K562 (cell line): ENCODE measurements at places on chromosomes 4 and X. TPM values are rescaled to one million over a fixed set of nuclear protein-coding genes. Genes with fewer than 3 reads are reported as not detected.

The SPANXD gene
- 0.20 TPM in 1 of 2 replicates, not detected in the other for polyA plus RNA-seq

The CDX4 gene
- not detected in 2 replicates for polyA plus RNA-seq

The MGARP gene
- not detected in 2 replicates for polyA plus RNA-seq

The MAGEA4 gene
- 0.60 and 0.70 TPM in 2 replicates for polyA plus RNA-seq

The VCX3A gene
- polyA plus RNA-seq, result 28.0 and 32.7 TPM in 2 replicates

The SASH3 gene
- 0.08 and 0.13 TPM in 2 replicates for polyA plus RNA-seq

The PCDH11X gene
- polyA plus RNA-seq, result not detected in 2 replicates

The BMP15 gene
- polyA plus RNA-seq, result not detected in 2 replicates

The RGS12 gene
- polyA plus RNA-seq, result 4.2 and 5.1 TPM in 2 replicates

The TBX22 gene
- polyA plus RNA-seq, result not detected in 2 replicates

The GAGE12F gene
- 0.54 and 0.77 TPM in 2 replicates for polyA plus RNA-seq

The NUDT6 gene
- 13.0 and 13.4 TPM in 2 replicates for polyA plus RNA-seq

The RIPPLY1 gene
- polyA plus RNA-seq, result not detected in 2 replicates

The DTHD1 gene
- polyA plus RNA-seq, result not detected in 2 replicates

The MOSPD2 gene
- polyA plus RNA-seq, result 6.7 TPM in 2 replicates

The MAGEA11 gene
- polyA plus RNA-seq, result not detected in 2 replicates

The ZNF275 gene
- 12.0 and 13.6 TPM in 2 replicates for polyA plus RNA-seq

The SHISA3 gene
- polyA plus RNA-seq, result not detected in 2 replicates

The NHS gene
- polyA plus RNA-seq, result not detected in 2 replicates

The MBNL3 gene
- polyA plus RNA-seq, result 0.03 and 0.05 TPM in 2 replicates

The ADH1C gene
- polyA plus RNA-seq, result not detected in 2 replicates

The PABPC1L2B gene
- polyA plus RNA-seq, result not detected in 2 replicates
